ENCODE measurements at places on chromosomes 12 and 14.

DNA sequence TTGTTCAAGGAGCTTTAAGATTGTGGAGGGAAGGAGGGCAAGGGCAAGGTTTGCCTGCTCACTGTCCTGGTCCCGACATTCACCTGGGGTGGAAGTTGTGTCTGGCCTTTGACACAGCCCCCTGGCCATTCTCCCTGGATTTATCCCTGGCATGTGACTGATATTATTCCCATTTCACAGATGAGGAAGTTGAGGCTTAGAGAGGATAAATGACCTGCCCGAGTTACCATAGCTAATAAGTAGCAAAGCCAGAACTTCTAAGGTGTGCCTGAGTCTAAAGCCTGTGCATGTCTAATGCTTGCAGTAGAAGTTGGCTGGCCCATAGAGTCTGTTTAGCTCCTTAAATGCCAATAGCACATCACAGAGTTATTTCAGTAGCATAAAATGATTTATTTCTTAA, 720 bp upstream of the FGF6 start:
- DNase-seq, result no peak

DNA sequence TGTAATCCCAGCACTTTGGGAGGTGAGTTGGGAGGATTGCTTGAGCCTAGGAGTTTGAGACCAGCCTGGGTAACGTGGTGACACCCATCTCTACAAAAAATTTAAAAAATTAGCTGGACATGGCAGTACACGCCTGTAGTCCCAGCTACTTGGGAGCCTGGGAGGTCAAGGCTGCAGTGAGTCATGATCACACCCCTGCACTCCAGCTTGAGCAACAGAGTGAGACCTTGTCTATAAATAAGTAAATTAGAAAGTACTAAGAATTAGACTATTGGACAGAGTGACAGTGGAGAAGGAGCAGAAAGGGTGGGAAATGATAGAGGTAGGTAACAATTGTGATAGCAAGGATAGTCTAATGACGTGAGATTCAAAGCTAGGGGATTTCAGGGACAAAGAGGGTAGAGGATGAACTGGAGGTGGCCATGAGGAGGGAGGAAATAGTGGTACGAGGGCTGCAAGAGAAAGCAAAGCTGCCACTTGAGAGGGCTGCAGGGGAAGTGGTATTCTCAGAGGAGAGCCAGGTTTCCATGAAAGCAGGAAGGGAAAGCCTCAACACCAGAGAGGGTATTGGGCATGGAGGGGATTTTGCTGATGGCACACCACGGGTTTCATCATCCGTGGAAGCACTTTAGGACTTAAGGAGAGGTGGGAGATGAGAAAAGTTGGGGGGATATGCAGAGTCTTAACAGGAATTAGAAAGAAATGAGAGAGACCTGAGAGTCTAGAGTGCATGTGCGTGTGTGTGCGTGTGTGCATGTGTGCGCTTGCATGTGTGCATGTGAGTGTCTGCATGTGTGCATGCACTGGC, 85.6 kb downstream of the SYNE2 start:
- DNase-seq, result no peak

DNA sequence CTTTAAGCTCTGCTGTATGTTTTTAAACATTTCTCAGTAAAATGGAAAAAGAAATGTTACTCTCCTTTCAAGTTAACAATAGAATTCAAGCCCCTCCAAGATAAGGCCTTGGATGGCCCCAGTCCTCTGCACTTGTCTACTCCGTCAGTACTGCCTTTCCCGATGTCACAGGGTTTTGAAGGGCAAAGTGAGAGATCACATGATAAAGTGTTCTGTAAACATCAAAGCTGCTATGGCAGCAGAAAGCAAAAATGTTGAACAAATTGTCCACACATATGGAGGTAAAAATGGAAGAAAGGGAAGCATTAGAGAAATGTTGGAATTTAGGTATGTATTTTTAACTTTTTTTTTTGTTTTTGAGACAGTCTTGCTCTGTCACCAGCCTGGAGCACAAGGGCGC, 33.5 kb upstream of the CDK2AP1 start:
- no peak for DNase-seq

DNA sequence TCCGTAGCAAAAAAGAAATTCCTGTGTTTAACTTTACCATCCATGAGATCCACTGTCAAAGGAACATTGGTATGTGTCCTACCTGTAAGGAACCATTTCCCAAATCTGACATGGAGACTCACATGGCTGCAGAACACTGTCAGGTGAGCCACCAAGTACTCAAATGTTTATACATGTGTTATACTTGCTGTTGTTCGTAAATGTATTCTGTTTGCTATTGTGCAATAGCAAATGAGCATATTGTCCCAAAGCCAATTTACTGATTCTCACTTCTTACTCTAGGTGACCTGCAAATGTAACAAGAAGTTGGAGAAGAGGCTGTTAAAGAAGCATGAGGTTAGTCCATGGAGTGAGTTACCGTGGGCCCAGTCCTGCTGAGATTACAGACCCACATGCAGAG, 9.4 kb downstream of the TRAFD1 start:
- no peak for DNase-seq

DNA sequence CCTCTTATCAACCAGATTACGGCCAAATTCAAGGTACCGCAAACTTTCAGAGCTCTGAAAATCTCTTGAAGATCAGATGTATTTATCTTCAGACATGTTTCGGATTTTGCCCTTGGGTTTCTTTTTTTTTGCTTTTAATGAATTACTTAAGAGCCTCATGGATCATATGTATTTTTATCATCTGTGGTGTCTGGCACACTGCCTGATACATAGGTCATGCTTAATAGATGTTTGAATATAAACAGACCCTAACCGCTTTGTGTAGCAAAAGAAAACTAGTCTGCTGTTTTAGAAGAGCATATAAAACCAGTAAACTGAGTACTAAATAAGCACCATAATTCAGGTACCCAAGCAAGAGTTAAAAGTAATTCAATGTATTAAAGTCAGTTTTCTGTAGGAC, 20.1 kb upstream of the TBK1 start:
- no peak for DNase-seq

GRCh38 chr12:75528272-75528671, 16.9 kb upstream of the KRR1 start:
- no peak for DNase-seq

- no peak for DNase-seq
These were observed 42.7 kb downstream of the RIN3 start for GRCh38 chr14:92556255-92556741.
